ENCODE measurements at places on chromosomes 2 and 18.

DNA sequence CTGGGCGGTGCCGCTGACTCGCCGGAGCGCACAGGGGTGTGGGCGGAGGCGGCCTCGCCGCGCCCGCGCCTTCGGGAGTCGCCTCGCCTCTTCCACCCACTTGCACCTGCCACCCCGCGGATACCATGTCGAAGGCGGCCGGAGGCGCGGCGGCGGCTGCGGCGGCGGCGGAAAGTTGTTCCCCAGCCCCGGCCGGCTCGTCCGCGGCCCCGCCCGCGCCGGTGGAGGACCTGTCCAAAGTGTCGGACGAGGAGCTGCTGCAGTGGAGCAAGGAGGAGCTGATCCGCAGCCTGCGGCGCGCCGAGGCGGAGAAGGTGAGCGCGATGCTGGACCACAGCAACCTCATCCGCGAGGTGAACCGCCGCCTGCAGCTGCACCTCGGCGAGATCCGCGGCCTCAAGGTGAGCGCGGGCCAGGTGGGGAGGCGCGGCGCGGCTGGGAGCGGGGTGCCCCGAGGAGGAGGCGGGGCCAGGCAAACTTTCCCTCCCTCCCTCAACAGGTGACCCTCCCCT is 766 bp downstream of the CCDC85A start:
- DNase-seq, result no peak

GRCh38 chr18:79540904-79541282 is 138.7 kb upstream of the CTDP1 start:
- DNase-seq, result no peak

- DNase-seq, result no peak
These were observed 49.8 kb downstream of the PTGR3 start for GRCh38 chr18:75159238-75159518.

DNA sequence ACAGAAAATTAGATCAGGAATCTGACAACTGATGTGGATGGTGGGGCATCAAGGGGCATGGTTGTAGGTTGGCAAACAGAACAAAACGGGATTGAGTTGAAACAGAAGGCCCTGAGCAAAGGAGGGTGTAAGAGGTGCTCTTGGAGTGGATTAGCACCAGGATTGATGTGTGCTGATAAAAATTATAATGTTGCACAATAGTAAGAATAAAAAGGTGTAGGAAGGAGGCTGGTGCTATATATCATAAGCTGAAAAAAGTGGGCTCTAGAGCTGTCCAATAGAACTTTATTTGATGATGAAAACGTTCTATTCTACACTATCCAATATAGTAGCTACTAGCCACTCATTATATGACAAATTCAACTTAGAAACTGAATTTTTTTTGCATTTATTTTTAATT is 263.1 kb upstream of the GYPC start:
- DNase-seq, result no peak

- DNase-seq, result no peak
These were observed 25.0 kb upstream of the RAPGEF4 start for GRCh38 chr2:172710584-172711047.

DNA sequence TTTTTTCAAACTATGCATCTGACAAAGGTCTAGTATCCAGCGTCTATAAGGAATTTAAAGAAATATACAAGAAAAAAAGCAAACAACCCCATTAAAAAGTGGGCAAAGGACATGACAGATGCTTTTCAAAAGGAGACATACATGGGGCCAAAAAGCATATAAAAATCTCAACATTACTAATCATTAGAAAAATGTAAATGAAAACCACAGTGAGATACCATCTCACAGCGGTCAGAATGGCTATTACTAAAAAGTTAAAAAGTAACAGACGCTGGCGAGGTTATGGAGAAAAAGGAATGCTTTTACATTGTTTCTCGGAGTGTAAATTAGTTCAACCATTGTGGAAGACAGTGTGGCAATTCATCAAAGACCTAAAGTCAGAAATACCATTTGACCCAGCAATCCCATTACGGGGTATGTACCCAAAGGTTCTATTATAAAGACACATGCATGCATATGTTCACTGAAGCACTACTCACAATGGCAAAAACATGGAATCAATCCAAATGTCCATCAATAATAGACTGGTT is 643.1 kb upstream of the LRRTM1 start:
- DNase-seq, result no peak

- no peak for DNase-seq
These were observed 46.3 kb upstream of the SEMA4C start for GRCh38 chr2:96916156-96916630.

GRCh38 chr2:25268139-25268538 is 73.6 kb downstream of the DNMT3A start:
- no peak for DNase-seq

- DNase-seq, result no peak
These were observed 753.9 kb upstream of the ZEB2 start for GRCh38 chr2:145273840-145274239.

- no peak for DNase-seq
These were observed 259.2 kb downstream of the NDUFA10 start for GRCh38 chr2:239765911-239766310.

DNA sequence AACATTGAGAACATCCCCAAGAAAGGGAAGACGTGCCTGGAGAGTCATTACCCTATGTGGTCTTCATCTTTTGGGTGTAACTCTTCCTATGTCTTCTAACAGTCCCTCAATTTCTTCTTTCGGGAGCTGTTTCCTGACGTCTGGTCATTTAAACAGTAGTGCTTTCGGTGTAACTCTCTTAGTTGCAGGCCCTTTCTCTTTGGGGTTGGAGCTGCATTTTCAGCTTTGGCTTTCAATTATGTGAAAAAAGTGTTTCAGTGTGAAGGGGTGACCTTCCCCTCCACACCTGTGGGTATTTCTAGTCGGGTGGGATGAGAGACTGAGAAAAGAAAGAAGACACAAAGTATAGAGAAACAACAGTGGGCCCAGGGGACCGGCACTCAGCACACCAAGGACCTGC is 105.9 kb downstream of the CERS6 start:
- no peak for DNase-seq

DNA sequence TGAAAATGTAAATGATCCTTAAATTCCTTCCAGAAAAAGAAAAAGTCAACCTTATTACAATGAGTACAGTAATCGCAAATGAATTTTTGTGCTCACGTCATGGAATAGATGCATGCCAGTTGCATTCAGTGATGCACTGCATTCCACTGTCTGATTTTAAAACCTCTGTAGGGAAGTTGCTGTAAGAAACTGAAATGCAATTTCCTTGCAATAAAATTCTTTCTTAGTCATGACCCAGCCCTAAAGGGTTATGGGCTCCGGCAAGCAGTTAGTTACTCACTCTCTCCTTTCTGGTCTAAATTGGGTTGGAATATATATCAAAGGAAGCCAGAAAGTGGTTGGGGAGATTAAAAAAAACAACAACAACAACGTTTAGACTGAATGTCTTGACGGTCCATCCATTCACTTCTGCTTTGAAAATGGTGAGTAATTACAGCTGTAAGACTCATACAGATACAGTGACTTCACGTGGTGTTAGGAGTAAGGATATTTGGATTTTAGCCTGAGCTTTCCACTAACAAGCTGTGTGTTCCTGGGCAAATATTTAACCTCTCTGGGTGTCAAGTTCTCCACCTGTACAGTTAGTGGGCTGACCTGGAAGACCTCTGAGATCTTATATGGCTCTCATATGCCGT is 8.6 kb upstream of the RND3 start:
- DNase-seq, result no peak

DNA sequence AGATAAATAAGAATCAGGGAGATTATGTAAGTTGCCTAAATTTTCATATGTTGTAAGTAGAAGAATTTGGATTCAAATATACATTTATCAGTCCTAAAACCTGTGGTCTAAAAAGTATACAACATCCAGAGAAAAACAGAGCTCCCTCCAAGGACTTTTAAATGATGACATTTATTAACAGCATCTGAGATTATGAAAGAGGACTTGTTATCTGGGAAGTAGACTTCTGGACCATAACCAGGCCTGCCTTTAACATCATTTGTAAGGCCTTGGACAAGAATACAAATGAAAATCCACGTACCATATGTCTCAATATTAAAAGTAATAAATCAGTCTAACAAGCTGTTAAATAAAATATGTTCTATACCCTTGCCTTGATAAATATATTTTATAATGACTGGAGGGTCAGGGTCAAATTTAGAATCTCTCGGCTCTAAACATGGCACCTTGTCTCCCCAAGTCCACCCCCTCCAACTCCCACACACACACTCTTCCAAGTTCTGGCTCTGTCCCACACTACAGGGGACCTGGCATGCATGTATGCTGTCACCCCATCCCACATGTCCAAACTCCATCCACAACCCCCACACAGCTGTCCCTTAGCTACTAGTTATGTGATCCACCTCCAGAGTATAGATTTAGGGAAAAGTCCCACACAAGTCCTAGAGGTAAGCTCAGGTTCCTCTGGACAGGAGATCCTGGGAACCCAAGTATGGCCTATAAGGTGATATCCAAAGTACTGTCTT is 382.6 kb downstream of the CDH2 start:
- DNase-seq, result no peak

DNA sequence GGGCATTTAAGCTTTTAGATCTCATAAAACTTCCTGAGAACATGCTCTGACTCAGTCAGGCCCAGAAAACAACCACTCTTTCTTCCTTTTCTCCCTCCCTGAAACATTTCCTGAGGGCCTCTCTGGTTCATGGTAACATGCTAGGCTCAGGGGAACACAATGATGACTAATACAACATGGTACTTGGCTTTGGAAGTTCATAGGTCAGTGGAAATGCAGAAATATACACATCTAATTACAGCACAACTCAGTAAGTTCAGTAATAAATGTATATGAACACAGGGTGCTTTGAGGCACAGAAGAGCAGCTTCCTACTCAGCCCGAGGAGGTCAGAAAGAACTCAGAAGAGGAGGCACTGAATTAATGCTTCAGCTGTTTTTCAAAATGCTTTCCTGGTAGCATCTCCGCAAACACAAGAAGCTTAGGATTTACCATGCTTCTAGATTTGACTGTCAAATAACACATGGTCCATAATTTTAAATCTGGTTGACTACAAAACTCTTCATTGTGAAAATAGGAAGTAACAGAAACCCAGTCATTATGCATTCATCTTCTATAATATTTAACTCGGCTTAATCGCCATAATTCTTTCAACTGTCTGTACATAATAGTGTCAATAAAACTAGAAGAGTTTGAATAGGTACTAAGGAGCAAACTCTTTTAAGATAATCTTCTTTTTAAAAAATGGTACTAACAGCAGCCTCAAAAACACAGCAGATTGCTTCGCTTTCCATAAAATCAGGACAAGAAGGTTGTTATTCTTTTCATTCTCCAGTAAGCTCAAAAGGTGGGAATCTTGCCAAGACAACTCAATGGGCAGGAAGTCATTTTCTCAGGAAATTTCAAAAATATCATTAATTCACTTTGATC is 251.3 kb downstream of the DLGAP1 start:
- no peak for DNase-seq
